Activated T-cell treated with anti-CD3 and anti-CD28 coated beads for 48 hours (primary cell): ENCODE measurements at places on chromosomes 3 and 15.

GRCh38 chr3:45236964-45237363, 10.9 kb upstream of the TMEM158 start:
- DNase-seq: no peak

DNA sequence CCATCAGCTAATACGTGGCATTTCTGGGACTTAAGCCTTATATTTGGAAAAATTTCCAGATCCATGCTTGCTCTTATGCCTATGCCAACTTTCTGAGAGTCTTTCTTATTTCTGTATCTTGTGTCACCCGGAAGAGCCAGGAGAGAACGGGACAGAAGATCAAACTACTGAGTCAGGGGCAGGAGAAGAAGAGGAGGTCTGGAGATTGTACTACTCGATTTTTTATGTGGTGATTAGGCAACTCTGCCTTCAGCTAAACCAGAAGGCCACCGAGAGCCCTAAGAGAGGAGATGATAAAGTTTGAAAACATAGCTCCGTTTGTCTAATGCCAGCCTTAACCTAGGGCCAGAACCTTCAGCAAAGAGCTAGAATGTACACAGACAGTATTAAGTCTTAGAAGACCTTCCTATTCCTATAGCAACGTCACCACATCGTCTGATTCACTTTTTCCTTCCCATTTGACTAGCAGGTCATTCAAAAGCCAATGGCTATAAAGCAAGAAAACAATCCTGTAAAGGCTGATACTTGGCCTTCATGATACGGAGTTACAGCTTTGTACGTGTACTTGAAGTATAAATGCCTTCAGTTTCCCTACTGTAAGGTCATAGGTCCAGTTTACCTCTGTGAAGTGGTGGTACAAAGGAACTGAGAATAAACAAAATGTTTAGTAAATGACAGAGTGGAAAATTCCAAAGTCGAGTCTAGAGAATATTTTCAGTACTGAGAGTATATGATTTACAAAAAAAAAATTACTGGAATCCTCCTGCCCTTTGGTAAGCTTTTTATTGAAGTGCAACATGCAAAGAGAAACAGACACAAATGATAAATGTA, 96.1 kb upstream of the ICE2 start:
- no peak for DNase-seq

DNA sequence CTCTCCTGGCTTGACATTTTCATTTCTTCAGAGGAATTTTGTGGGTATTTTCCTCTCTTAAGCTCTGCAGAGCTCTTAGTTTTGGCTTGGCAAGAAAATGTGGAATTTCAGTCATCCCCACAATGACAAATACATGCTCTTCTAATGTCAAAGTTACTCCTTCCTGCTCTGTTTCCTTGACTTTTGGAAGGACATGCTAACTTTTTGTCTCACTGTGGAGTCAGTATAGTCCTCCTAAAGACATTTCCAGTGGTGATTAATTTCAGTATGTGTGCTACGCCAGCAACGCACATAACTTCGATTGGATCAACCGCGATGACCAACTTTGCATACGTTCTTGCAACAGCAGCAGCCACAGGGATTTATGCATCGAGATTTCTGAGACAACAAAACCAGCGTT, 13.3 kb downstream of the EBLN2 start:
- no peak for DNase-seq

- peak; percentile 63 for DNase-seq
Observed at GRCh38 chr15:70488002-70488605, 275.3 kb downstream of the UACA start.

GRCh38 chr15:49692514-49693090, 71.8 kb downstream of the DTWD1 start:
- no peak for DNase-seq

DNA sequence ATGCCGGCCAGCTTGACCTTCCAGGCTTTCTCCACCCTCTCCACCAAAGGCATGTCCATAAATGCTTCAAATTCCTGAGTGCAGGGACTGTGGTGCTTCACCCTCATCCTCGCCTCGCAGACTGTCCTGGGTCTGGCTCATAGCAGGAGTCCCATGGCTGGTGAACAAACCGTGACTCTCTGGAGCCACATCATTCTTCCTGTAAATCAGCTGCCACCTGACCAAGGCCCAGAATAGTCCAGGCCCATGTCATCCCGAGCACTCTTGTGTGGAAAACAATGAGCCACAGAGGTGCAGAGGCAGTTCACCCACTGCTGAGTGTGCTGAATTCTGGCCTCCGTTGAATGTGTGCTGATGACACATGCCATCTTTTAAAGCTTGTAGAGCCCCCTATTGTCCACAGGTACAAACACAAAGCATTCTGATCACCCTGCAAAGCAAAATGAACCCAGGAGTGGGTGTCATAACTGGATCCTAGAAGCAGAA, 68.6 kb downstream of the ABHD5 start:
- DNase-seq: no peak

GRCh38 chr3:110708156-110708555, 363.5 kb upstream of the NECTIN3 start:
- no peak for DNase-seq

DNA sequence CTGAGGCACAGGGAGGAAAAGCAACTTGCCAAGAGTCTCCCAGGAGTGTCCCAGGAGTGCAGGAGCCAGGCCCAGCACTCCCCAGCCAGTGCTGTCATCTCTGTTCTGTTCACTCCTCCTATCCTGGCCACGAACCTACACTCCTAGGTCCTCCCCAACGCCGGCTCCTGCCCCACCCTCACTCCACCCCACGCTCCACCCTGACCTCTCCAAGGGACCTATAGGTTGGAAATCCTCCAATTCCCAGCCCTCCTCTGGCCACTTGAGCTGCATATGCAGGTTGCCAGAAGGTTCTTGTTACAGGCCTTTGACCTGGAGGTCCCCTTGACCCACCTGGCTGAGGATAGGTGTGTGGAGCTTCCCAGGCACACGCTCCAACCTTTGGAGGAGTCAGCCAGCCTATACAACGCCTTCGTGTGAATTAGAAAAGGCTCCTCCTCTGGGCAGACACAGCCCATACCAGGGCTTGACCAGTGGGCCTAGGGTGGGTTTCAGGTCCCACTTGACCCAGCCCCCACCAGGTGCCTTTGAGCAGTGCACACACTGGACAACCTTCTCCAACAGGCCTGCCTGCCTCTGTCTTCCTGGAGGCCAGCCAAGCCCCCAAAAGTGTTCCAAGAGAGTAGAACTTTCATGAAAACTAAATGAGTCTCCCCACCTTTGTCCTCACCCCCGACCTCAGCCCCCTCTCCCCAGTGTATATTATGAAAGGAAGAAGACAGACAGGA, 167.2 kb upstream of the TLE3 start:
- no peak for DNase-seq
